Left renal cortex interstitium (tissue), 4 donors: ENCODE measurements at places on chromosomes 12 and 14. TPM values are rescaled to one million over a fixed set of nuclear protein-coding genes. Genes with fewer than 3 reads are reported as not detected.

DNA sequence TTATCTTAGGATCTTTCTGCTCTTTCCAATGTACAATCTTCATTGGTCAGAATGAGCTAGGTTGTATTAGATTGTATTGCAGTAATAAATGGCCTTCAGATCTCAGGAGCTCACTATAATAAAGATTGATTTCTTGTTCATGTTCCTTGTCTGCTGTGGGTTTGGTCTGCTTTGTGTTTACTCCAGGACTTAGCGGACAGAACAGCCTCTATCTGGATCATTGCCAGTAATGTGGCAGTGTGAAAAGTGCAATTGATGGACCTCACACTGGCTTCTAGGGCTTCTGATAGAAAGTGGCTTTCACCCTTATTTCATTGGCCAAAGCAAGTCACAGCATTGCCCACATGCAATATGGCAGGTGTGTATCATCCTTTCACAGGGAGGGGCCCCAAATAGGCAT lies 81.2 kb downstream of the BTG1 start:
- DNase-seq, result no peak

DNA sequence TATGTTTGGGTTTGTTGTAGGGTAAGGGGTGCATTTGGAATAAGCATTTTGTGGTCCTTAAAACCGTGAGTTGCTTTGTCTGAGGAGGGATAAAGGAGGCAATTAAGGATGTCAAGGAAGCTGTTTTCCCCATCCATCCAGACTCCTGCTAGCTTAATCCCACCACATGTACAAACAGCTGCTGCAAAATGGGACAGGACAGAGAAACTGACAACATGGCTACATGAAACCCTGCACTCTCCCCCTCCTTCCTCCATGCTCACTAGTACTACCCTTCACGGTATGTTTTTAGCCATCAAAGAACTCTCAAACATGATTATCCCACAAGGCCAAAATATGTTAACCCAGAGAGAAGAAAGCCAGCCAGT lies 20.6 kb downstream of the ST8SIA1 start:
- no peak for DNase-seq

DNA sequence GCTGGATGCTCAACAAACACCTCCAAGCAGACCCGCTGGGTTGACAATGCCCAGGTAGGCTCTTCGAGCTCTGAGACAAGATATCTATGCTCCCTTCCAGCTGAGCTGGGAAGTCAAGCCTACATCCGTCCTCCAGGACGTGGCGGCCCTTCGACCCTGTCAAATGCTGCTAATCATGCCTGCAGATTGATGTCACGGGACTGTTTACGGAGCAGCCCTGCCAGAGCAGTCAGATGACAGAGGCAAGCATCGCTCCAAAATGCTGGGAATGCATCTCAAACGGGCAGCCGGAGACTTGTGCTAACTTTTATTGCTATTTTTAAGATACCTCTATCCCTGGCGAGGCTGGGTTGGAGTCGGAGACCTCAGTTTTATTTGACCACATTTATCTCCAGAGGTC lies 139.2 kb downstream of the NTF3 start:
- no peak for DNase-seq

- no peak for DNase-seq
Observed at GRCh38 chr14:51094282-51094821, 553 bp downstream of the TRIM9 start.

GRCh38 chr12:95096378-95096777 lies 23.0 kb upstream of the NR2C1 start:
- DNase-seq, result no peak

GRCh38 chr14:88233915-88234314 lies 89.2 kb downstream of the KCNK10 start:
- DNase-seq, result no peak

DNA sequence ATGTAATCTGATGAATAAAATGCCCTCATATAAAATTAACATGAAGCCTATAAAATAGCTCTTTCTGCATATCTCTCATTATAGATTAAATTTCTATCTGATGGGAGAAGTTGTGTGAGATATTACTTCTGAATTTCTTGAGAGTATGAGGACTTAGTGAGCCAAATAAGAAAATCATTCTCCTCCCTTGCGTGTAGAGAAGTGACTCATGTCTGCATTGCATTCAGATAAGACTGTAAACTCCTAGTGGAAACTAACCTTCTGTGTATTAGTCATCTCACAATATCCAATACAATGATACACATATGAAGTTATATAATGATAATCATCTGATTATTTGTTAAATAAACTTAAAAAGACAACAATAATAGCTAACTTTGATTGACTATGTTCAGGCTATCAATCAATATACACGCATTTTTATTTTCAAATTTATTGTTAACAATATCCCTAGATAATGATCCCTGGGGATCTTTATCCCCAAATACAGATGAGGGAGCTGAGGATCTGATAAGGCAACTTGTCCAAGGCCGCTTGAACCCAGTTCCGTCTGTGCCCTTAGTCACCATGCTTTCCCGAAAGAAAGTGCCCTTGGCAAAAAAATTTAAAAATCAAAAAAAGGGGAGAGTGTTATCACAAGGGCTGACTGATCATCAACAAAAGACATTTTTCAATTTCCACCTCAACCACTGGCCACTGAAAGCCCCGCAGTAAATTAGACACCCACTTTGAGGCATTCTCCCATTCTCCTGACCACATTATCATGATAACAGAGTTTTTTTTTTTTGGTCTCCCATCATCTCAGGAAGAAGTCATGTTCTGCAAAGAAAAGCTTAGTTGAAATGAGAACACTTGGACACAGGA lies 189.2 kb upstream of the RASSF8 start:
- no peak for DNase-seq

Gene NEUROD4
- polyA plus RNA-seq, result not detected

GRCh38 chr12:19847294-19848059 lies 408.2 kb downstream of the AEBP2 start:
- DNase-seq, result peak; percentile 71

Gene MAP1LC3B2
- polyA plus RNA-seq, result 6.5 TPM

DNA sequence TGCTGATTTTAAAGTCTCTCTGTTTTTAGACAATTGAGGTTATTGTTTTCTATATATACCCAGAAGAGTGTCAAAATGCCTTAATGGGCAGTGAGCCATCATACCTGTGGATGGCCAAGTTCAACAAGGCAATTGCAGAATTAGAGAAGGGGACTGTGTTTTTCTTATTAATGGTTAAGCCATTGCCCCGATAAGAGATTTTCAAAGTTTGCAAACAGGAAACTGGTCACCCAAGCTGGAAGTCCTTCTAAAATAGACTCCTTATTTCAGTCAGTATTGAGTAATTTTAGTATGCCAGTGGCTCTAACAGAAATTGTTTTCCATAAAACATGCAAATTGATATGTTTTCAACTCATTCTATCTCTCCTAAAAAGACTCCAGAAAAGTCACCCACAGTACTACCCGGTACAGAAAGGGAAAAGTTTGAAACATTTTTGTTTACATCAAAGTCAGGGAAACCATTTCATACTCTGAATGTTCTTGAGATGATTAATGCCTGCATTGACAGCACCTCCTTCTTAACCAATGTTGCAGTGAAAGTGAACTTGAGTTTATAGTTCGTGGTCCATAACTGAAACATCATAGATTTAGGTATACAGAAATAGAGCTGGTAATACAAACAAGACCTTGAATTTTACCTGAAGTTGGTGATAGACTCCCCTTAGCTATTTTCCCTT lies 191.1 kb downstream of the TMX1 start:
- DNase-seq, result no peak

DNA sequence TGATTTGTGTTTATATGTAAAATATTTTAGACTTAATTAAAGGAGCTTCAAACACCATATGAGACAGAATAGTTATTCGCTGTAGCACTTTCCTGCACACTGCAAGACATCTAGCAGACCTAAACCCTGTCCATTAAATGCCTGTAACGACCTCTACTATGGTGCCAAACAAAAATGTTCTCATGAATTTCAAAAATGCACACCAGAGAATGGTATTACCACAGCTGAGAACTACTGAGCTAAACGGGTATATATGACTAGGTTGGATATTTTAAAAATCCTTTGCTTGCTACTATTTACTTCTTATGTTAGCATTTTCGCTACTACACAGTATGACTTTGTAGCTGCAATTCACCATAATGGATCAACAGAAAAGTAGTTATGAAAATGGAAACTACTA lies 34.8 kb downstream of the SPPL3 start:
- no peak for DNase-seq

Gene MAP3K9
- 3.3 TPM for polyA plus RNA-seq

DNA sequence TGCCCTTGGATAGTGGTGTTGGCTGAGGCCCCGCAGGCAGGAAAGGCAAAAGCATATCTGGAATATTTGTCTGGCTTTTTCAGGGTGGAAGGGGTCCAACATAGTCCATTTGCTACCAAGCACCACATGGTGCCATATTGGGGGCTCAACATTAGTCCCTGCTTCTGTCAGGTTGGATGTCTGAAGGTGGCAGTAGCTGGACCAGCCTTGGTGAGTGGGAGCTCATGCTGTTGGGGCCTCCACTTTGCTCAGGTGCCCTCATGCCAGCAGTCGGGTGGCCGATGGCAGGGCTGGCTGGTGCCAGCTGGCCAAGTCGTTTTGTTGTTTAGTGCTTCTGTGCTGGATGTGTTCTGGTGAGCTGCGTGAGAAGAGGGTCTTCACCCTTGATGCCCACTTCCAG lies 135.3 kb downstream of the PAPOLA start:
- DNase-seq, result no peak

DNA sequence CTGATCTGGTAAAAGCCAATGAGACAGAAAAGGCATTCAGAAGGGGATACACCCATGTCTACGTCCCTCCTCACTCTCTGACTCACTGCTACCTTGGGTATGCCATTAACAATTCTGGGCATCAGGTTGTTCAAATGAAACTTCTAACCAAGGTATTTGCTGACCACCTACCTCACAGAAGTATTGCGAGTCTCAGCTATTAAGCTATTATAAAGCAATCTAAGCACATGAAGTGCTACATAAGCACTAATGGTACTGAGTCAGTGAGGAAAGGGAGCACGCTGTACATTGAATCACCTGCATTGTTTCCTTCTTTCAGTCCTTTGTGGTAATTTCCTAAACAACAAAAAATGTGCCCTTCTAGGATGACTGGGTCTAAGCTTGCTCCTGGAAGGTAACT lies 62.8 kb upstream of the CCDC91 start:
- no peak for DNase-seq

- no peak for DNase-seq
Observed at GRCh38 chr14:80637756-80638619, 303.6 kb downstream of the CEP128 start.

Gene KCNC2
- 0.79 TPM for polyA plus RNA-seq

DNA sequence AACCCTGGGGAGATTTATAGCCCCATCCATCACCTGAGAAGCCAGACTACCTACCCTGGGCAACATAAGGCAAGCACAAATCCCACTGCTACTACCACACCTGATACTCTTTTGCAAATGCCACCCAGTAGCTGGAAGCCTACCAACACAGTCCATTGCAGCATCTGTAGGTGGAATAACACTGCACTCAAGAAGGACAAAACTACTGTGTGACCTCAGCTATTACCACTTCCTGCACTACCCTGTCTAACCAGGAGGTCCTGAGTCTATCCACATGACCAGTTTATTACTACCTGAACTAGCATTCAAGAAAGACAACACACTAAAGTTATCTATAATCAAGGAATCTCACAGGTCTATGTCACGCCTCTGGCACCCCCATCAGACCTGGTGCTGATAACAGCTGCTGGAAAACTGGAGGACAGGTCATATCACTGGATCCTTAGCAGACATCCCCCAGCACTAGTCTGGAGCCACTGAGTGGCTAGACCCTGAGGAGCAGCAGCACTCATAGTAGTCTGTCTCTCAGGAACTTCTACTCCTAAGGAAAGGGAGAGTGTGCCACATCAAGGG lies 2.9 kb upstream of the CLEC1A start:
- no peak for DNase-seq

GRCh38 chr12:65902500-65902899 lies 78.2 kb downstream of the HMGA2 start:
- DNase-seq, result no peak

Gene RPGRIP1
- 0.81 TPM for polyA plus RNA-seq

DNA sequence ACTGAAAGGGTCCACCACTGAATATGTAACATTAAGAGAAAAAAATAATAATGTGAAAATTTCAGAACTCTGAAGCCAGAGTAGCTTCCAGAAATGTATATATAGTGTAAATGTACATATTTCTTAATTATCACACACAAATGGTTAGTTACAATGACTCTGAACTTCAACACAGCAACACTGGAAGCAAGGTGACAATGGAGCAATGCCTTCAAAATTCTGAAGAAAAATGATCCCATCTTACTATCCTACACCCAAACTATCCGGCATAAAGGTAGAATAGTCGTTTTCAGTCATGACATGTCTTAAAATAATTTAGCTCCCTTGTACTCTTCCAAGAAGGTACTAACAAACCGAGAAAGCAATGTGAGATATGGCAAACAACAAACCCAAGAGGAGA lies 11.9 kb downstream of the NAP1L1 start:
- DNase-seq, result no peak

DNA sequence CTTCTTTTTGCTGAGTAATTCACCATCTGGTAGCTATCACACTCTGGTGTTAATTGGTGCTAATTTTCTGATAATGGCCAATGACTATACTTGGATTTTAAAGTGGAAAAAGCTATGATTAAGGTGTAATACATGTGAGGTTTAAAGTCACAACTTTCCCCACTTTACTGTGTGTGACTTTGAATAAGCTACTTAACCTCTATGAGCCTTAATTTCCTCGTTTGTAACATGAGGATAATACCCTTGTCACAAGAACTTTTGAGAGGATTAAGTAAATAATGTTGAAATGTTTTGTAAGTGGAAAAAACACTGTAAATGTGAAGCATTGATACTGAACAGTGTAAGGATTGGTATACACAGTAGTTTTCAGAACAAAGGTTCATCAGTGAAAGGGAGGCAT lies 65.3 kb downstream of the MSRB3 start:
- no peak for DNase-seq

- no peak for DNase-seq
Observed at GRCh38 chr14:36751920-36752319, 90.3 kb downstream of the PAX9 start.

DNA sequence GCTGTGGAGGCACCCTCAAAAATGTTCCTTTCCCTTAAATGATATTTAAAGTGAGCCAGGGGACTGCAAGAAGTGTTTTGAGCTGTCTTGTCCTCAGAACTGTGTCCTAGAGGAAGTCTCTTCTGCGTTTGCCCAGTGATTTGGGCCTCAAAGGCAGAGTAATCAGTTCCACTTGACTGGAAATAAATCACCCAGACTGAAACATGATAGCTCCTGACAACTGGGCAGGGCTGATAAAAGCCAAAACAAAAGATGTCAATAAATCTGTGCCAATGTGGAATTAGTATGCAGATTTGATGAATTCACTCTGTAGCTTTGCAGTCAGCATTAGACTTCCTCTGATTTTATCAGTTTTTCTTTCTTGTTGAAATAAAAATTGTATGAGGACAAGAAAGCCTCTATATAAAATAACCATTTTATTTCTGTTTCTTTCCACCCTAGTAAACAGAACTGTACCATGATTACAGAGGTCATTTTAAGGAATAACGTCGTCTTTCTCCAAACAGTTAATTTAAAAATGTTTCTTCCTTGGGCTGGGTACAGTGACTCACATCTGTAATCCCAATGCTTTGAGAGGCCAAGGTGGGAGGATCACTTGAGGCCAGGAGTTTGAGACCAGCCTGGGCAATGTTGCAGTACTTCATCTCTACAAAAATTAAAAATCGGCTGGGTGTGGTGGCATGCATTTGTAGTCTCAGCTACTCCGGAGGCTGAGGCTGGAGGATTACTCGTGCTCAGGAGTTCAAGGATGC lies 180.8 kb downstream of the ERC1 start:
- no peak for DNase-seq

GRCh38 chr12:132766380-132767085 lies 4.9 kb upstream of the ANKLE2 start:
- no peak for DNase-seq
